ENCODE measurements at places on chromosomes 7 and 10. TPM values are rescaled to one million over a fixed set of nuclear protein-coding genes. Genes with fewer than 3 reads are reported as not detected.
A peak's percentile ranks its signal among the peaks of the same experiment; 100 is the strongest.

DNA sequence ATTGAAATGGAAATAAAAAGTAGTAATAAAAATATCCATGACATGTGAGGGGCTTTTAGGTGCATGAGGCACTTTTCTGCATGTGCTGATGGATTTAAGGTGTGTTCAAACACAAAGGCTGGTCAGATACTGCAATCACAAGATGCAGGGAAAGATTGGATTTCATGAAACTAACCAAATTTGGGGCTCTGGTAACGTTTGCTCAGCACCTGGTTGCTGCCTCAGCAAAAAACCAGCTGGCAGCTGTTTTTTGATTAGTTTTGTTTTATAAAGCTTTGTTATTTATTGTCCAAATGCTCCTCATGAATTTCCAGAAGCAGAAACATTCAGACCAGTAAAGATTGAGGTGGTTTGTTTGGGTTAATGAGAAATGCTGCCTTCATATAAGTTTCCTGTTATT lies 195.7 kb upstream of the NRG3 start:
- peak; percentile 4 for DNase-seq

DNA sequence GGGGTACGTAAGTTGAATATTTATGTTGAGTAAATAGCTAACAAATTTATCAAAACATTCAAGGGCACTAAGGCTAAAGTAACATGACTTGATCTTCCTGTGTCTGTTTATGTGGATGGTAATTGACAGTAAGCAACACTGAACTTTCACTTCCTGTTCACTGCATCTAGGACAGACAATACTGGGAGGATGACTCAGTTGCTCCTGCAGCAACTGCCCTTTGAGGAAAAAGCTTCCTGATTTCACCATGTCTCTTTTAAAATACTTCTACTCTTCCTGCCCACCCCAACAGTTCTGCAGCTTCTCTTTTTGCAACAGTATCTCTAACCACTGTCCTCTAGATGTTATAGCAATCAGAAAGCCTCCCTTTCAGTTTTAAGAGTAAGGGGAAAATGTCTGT lies 76.6 kb upstream of the HGF start:
- DNase-seq, result peak; percentile 83

- no peak for DNase-seq
Observed at GRCh38 chr10:14429043-14429700, 98.4 kb upstream of the FRMD4A start.

DNA sequence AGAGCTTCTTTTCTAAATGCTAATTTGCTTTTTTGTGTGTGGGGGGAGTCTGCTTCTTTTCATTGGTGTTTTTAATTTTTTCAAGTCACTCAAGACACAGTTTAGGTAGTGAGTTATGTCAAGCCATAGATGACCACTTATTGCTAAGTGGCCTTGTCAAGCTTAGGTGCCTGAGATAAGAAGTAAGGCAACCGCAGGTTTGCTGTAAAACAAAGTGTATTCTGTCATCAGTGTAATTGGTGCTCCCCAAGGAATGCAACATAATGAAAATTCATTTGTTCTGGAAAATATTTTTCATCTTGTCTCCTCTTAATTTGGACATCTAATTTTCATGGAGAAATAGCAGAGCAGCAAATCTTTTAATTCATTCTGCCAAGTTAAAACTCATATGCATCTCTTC lies 249.6 kb downstream of the EXOC4 start:
- no peak for DNase-seq

The LIPF gene
- total RNA-seq, result not detected

The ABI1 gene
- 46.0 TPM for total RNA-seq

DNA sequence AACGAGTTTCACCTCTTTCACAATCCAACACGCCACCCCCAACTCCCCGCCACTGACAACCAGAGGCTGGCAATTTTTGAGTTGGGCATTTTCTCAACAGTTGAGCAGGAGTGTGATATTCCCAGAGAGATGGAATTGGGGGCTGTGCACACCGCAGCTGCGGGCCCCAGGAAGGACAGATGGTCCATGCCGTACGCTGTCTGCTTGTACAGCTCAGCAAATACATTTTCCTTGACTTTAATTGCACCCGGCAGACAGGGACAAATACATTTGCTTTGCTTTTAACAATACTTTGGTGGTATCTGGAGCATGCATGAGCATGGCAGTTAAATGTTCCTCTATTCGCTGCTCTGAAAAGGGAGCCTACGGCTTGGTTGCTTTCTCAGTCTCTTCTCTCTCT lies 354.2 kb upstream of the DPP6 start:
- DNase-seq, result no peak

DNA sequence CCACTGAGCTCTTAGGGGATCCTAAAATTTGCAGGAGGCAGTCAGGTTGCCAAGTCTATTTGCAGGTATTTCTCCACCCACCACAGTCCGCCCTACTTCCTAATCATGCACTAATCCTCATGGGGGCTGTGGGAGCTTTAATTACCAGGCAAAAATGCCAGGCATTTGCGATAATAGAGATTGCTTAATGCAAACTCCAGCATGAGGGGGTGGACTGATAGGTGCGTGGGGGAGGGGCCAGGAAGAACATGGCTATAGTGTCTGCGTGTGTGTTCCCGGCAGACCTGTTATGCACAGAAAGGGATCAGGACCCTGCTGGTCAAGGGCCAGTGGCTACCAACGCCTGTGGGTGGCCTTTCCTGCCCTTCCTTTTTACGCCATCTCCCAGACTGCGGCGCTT lies 15.6 kb upstream of the AQP1 start:
- DNase-seq, result no peak

The IFIT1B gene
- total RNA-seq, result 1.1 TPM
